CD4-positive, alpha-beta memory T cell (primary cell): ENCODE measurements at places on chromosomes 5 and 9.

- no peak for DNase-seq
These were observed 62.3 kb downstream of the RGS3 start for GRCh38 chr9:113525831-113526230.

GRCh38 chr9:88672874-88673689 lies 138.1 kb downstream of the NXNL2 start:
- DNase-seq = no peak

GRCh38 chr9:110650261-110650660 lies 18.3 kb upstream of the MUSK start:
- no peak for DNase-seq

GRCh38 chr9:120833325-120833724 lies 9.4 kb downstream of the PSMD5 start:
- no peak for DNase-seq

DNA sequence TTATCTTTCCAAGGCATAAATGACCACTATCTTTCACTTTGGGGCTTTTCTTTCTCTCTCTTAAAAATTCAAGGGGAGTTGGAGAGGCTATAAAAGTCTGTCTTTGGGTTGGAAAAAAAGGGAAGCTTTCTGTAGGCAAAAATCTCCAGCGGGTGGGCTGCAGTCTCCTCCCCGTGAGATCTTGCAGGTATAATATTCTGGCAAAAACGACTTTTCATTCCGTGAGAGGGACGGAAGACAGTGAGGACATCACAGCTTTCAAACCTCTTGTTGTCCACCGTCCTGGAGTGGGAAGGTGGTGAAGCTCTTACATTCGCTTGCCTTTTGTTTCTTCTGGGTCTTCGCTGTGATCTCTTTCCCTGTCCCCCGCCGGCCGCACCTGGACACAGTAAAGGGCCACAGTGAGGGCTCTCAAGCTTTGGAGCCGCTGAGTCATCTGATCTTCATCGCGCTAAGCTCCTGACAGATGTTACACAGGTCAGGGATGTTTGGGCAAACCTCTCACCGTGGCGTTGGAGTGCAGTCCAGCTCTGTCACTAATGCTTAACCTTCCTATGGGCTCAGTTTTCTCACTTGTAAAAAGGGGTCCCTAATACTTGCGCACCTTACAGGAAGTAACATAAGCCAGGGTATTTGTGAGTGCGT lies 61.9 kb upstream of the MEGF10 start:
- DNase-seq = no peak

DNA sequence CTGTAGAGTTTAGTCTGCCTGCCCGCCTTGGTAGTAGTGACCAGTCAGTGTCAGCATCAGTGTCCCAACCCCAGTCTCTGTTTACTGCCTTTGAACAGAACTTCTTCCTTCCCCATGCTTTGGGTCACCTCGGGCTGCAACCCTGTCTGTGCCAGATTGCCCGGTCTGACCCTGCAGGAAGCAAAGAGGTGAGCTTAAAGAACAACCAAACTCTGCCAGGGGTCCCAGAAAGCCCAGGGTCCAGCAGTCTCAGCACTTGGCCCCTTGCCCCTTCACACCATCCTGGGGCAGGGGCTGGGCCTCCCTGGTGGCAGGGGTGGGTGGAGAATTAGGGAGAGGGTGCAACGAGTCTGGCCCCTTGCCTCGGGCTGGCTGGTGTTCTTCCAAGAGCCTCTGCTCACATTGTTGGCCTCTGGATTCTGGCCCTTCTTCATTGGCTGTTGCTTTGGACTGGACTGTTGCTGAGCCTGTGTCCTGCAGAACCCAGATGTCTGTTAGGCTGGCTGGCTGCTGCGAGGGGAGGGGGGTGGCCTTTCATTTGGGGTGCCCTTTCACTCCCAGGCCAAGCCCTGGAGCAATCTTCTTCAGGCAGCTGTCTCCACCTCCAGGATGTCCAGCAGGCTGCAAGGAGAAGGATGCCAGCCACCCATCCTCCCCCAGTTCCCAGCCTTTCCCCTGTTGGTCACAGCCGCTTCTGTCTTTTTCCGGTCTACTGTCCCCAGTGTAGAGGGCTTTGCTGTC lies 51.2 kb downstream of the SAR1B start:
- no peak for DNase-seq

- DNase-seq = no peak
These were observed 186.7 kb downstream of the MARCHF11 start for GRCh38 chr5:15992918-15993317.

GRCh38 chr5:140671472-140672125 lies 1.8 kb downstream of the DND1 start:
- DNase-seq = no peak

DNA sequence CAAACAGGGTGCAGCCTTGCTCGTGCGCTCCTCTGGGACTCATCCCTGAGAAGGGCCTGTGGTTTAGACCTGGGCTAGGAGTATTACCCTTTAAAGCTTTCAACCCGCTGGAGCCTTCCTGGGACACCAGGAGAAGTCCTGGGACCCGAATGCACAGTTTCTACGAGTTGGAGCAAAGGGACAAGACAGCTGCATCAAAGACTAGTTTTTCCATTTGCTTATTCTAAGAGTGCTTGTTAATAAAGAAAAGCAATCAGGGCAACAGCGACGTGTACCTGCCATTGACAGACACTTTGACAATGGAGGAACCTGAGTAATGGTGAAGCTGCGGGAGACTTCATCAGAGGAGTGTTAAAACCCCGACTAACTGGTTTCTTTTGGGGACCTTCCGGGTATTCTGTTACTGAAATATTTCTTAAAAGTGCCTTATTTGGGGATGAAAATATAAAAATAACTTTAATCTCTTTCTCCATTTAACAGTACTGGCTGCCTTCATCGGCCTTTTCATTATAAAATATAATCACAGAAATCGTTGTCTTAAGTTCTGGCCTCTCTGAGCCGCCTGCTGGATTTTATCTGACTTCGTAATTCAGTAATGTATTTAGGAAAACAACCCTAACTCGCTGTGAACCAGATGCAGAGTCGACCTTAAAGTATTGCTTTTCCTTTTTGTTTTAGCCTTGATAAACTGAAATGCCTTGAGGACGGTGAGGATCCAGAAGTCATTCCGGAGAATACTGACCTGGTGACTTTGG lies 732 bp downstream of the SNAPC3 start:
- peak; percentile 13 for DNase-seq

DNA sequence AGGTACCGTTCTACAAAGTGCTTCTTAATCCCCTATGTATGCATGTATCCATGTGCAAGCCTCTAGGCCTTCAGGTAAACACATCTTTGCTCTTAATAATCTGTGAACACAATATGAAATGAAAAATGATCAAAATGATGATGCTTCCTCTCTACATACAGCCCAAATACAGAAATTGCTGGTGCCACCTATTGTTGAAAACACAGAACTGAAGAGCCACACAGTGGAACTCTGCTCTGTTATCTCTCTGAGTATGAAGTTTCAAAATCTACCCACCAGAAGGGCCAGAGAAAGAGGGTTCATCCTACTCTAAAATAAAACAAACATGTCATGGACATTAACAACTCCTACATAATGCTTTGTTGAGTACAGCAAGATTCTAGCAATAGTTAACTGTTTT lies 71.3 kb downstream of the GLIS3 start:
- no peak for DNase-seq

GRCh38 chr5:98604721-98605425 lies 168.6 kb upstream of the RGMB start:
- no peak for DNase-seq

DNA sequence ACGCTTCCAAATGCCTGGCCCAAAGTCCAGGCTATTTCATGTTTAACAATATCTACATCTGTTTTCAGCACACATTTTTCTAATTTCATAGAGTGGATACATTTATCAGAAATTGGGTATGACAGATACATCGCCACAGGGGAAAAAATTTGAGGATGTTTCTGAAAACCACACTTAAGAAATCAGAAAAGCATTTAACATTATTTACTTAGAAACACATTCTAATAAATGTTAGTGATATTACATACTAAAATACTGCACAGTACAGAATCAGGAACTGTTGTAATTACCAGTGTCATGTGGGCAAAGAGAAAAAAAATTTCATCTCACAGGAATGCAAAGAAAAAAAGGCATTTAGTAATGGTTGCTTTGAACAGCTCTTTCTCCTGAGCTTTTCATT lies 310.5 kb upstream of the KIF2A start:
- DNase-seq = no peak

DNA sequence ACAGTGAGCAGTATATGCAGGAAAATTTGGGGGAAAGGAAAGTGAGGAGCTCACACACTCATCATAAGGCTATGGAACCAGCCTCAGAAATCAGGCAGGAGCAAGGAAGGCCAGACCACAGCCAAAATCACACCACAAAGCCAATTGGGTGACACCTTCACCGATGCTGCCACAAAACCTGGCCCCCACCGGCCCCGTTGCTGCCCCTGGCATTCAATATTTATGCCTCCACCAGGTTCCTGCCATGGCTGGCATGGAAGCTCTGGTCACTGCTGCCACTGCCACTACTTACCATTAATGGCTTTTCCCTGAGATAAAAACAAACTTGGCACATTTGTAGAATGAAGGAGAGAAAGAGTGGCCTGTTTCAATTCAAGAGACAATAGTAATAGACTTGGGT lies 28.7 kb upstream of the RARS1 start:
- DNase-seq = no peak

DNA sequence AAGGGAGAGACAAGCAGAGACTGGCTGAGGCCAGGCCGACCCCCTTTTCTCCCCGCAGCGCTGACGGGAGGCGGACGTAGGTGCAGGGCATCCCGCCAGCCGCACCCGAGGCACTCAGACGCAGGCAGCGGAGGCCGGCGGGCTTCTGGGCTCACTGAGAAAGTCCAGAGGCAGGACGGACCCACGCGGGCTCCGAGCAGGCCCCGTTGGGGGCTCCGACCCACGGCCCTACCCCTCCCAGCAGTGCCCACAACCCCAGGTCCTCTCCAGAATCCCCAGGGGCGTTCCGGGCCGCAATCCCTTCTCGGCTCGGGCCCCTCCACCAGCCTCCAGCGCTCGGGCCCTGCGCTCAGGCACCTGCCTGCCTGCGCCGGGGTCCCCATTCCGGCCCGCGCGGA lies 543 bp downstream of the MTMR12 start:
- DNase-seq = no peak

- DNase-seq = no peak
These were observed 128.4 kb upstream of the IER5L start for GRCh38 chr9:129306318-129306973.

DNA sequence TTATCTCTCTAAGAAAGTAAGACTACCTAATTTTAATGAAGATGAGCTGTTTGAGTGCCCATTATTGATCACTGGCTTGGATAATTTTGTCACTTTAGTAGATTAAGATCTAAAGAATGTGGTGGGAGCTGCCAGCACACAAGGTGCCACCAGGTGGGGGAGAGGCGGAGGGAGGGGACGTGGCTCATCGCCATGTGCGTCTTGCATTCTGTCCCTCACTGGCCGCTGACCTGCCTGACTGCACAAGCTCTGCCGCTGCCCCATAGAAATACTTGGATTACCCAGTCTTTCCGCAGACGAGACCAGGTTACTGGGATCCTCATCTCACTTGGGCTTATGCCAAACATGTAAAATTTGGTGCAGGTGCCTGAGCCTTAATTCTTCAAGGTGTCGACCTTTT lies 37.6 kb downstream of the RHOBTB3 start:
- DNase-seq = no peak

- no peak for DNase-seq
These were observed 51.1 kb downstream of the KLF4 start for GRCh38 chr9:107438211-107439031.

- no peak for DNase-seq
These were observed 50.1 kb upstream of the BASP1 start for GRCh38 chr5:17167171-17167891.

- no peak for DNase-seq
These were observed 45.6 kb upstream of the SPTLC1 start for GRCh38 chr9:92160786-92161185.

- DNase-seq = peak; percentile 59
These were observed 115.1 kb downstream of the CDC42SE2 start for GRCh38 chr5:131378721-131379541.

DNA sequence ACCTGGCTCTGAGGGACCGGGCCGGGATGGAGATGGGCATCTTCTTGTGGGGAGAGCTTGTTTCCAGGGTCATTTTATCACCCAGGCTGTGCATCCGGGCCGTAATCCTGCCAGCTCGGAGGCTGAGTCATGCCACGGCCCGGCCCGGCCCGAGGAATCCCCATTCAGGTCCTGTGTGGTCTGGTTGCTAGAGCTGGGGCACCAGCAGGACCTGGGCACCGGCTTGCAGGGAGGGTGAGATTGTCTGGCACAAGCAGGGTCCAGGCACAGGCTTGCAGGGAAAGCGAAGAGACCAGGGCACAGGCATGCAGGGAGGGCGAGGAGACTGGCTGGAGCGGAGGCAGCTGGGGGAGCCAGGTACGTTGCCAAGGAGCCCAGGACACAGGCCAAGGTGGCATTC lies 106.8 kb downstream of the RXRA start:
- DNase-seq = no peak

GRCh38 chr5:5398071-5398470 lies 24.4 kb upstream of the ICE1 start:
- DNase-seq = no peak

- peak; percentile 5 for DNase-seq
These were observed 1.0 kb upstream of the F2R start for GRCh38 chr5:76714751-76715485.

- no peak for DNase-seq
These were observed 33.6 kb upstream of the MAMDC2 start for GRCh38 chr9:70010015-70010414.

- DNase-seq = peak; percentile 23
These were observed 17.0 kb upstream of the CRB2 start for GRCh38 chr9:123338710-123339665.

DNA sequence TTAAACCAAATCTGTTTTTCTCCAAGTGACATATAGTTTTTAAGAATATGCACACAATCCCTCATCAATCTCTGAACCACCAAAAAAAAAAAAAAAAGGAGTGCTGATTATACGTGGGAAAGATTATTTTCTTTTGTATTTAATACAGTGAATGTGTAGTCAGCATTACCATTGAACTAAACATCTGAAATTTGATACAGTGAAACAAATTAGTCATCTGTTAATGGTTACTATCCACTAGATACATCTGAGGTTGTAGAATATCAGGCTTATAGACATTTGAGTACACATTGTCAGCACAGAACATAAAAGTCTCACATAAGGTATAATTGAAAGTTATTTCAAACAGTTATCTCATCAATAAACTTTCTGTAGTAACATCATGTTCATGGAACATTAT lies 87.0 kb downstream of the SLF1 start:
- no peak for DNase-seq

GRCh38 chr9:117354244-117354847 lies 60.5 kb downstream of the ASTN2 start:
- no peak for DNase-seq

DNA sequence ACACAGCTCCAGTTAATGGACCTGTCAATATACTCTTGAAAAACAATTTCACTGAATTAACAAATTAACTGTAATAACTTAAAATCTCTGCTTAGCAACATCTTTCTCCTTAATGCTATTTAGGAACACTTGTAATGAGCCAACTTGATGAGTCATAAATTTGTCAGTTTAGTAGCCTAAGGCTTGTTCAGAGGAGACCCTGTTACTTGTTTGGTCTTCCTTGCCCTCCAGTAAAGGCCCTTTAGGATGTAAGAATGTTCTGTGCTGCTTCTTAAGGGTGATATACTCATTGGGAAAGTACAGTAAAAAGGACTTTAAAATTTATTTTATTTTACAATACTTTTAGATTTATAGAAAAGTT lies 11.4 kb upstream of the MATR3 start:
- DNase-seq = no peak
